ENCODE measurements at places on chromosomes 5 and 9. TPM values are rescaled to one million over a fixed set of nuclear protein-coding genes. Genes with fewer than 3 reads are reported as not detected.

- no peak for DNase-seq
Observed at GRCh38 chr9:17631396-17631795, 52.5 kb downstream of the SH3GL2 start.

GRCh38 chr5:38723426-38723825 is 122.4 kb upstream of the OSMR start:
- DNase-seq = no peak

GRCh38 chr5:160271396-160271795 is 41.0 kb downstream of the CCNJL start:
- no peak for DNase-seq

GRCh38 chr5:53590759-53591158 is 30.3 kb downstream of the NDUFS4 start:
- no peak for DNase-seq

The HRH2 gene
- 13.4 TPM for total RNA-seq

Data from activated CD4-positive, alpha-beta memory T cell treated with anti-CD3 and anti-CD28 coated beads, Interleukin-2, amount 10 ng/mL, durations not matched to agents 7 days and 5 days (primary cell).